ENCODE measurements at places on chromosomes 3 and 15.
A peak's percentile ranks its signal among the peaks of the same experiment; 100 is the strongest.

DNA sequence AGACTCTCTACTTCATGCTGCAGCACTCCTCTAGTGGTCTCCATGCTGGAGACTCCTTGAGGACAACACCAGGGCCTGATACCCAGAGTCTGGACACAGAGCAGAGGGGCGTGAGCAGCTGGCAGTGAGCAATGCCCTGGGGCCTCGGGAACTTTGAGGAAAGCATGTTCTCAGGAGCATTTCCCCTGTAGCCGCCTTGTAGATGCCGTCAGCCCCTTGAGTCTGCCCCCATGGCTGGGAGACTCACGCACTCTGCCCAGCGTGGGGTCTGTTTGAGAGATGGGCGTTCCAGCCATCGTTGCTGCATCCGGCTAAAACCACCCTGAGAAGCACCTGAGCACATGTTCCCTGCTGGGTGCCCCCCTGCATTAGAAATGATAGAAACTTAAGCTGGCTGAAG, 56.8 kb downstream of the PLXNA1 start:
- no peak for DNase-seq

DNA sequence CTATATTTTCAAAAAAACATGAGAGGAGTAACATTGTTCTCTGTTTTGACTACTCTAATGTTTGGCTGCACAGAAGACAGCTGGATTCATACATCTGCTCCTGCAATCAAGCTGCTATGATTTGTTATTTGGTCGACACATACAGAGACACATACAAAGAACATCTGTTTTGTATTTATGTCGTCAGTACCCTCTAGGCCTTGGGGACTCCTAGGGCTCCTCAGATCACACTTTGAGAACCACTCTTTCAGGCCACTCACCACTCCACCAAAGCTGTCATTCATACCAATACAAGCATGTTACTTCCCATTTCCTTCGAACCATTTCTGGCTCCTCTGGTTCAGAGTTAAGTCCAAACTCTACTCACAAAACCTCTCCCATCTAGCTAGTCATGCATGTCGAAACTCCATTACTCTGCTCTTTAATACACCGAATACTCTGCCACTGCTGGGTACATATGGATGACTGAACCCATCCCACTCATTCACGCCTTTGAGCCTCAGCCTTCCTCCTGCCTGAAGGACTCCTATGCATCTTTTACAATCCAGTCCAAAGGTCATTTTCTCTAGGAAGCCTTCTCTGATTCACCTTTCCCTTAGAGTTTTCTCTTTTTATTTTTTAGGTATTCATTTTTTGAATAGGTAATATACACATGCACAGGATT, 102.9 kb upstream of the ARHGEF3 start:
- no peak for DNase-seq

- no peak for DNase-seq
Measured at GRCh38 chr3:37386627-37387230, 212.3 kb upstream of the LRRFIP2 start.

DNA sequence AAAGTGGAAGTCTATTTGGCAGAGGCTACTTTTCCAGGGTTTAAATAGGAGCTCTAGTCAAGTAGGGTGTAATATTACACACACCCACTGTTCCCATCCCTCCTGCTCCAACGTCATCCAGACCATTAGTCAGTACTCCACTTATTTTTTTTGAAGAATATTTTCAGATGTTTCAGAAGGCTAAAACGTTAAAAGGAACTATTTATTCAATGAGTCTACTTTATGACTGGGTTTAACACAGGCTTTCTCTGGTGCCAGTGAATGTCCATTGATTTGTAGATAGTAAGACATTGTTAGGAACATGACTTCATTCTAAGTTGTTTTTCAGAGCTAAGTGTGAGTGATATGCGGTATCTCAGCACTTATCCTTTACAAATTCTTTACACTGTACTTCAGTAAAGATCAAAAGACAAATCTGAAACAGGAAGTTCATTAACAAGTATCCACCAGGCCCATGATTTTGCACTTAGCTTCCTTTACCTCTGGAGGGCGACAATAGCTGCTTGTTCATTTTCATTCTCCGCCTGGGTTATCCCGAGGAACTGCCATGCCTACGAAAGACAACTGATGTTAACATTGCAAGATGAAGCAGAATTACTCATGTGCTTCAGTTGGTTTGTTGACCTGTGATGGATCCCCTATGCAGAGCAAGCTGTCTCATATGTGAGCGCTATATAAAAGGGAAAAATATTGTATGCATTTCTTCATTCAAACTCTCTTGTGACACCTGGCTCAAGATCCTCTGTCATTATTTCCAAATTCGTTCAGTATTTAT, 158.7 kb downstream of the USP13 start:
- DNase-seq = peak; percentile 23

DNA sequence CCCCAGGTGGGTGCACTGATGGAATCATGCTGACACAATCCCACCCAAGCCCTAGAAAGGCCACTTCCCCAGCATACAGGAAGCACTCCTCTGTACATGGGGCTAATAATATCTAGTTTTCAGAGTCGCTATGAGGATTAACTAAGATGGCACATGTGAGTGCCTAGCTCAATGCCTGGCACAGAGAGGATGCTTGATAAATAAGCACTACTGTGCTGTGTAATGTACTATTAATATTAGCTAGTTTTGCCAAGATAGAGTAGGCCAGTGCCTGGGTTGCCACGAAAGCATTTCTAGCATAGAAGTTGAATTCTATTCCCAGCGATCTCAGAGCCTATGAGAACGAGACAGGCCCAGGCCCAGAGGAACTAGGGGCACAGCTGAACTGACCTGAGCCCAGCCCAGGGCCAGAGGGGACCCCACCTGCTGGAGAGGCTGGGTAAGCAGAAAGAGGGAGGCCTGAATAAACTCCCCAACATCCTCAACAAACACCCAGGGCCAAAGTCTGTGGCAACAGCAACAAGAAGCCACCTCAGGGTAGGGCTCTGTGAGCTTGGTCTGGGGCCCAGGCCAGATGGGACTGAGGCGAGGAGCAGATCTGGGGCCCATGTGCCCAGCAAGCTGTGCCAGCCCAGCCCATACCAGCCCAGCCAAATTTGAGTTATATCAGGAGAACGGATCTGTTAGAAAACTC, 7.6 kb upstream of the SEMA7A start:
- DNase-seq = no peak

DNA sequence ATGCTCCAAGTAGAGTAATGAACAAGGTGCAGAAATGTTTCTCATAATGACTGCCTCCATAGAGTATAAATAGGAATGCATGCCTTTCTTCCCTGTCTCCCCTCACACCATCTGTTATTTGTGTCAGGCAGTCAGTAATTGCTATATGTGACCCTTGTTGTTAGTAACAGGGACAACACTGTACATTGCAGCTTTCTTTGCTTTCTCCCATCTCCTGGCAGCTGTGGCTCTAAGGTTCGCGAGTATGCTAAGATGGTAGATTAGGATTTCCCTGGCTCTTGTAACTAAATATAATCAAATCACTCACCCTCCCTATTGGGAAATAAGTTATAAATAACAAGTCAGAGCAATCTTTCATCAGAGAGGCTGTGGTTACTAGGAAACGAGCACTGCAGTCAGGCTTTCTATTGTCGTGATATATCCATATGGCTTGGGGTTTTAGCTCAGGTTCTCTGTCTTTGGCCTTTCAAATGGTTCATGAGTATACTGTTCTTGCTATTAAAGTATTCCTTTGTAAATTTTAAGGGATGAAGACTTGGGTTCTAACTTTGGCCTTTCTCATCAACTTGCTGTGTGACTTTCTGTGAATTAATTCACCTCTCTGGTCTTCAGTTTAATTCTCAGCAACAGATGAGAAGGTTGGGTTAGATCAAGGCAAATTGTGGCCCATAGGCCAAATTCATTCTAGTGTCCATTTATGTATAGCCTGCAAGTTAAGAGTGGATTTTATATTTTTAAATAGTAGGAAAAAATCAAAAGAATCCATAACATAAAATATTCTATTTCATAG, 8.1 kb upstream of the MINDY4B start:
- no peak for DNase-seq

DNA sequence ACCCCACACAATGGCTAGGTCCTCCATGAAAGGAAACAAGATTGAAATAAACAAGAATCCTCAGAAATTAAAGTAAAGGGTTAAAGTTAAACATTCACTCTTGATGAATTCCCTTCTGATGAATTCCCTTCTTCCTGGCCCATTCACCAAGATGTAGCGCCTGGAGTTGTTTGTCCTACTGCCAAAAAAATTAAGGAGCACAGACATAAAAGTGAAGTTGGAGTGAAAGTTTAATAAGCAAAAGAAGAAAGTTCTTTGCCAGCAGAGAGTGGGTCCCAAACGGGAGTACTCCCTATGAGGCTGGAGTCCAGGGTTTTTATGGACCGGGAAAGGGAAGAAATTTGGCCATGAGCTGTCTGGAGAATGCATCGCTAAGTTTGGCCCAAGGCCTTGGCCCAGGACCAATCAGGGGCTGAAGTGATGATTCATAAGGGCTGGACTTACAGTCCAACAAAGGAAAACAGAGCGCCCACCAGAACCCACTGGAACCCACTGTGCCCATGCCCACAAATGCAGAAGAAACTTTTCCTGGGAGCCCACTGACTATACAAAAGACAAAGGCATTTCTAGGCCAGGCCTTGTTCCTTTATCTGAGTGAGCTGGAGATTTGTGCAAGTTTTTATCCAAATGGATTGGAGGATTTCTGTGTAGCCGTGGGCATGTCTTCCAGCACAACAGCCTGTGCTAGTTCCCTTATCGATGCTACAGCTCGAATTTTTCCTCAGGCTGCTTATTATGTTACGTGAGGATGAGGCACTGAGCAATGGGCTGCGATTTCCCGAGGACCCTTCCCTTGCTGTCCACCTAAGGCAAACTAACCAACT, 1561.6 kb downstream of the OTOL1 start:
- DNase-seq = no peak

DNA sequence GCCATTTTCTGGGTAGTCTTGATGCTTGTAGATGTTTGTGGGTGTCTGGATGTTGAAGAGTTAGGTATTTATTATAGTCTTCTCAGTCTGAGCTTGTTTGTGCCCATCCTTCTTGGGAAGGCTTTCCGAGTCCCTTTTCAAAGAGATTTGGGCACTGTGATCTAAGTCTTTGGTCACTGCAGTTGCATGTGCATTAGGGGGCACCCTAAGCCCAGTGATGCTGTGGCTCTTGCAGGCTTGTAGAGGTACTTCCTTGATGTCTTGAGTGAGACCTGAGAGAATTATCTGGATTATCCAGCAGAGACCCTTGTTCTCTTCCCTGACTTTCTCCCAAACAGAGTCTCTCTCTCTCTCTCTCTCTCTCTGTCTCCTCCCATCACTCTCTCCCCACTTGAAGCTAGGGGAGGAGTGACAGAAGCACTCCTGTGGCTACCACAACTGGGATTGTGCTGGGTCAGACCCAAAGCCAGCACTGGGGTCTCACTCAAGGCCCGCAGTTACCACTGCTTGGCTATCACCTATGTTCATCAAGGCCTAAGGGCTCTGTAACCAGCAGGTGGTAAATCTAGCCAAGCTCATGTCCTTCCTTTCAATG, 68.5 kb downstream of the TMCO5A start:
- DNase-seq = no peak

GRCh38 chr3:55651011-55651410, 163.9 kb upstream of the WNT5A start:
- DNase-seq = no peak

GRCh38 chr3:44068753-44069152, 172.9 kb upstream of the TOPAZ1 start:
- DNase-seq = no peak

- DNase-seq = no peak
Measured at GRCh38 chr3:84783281-84783680, 175.5 kb upstream of the CADM2 start.

DNA sequence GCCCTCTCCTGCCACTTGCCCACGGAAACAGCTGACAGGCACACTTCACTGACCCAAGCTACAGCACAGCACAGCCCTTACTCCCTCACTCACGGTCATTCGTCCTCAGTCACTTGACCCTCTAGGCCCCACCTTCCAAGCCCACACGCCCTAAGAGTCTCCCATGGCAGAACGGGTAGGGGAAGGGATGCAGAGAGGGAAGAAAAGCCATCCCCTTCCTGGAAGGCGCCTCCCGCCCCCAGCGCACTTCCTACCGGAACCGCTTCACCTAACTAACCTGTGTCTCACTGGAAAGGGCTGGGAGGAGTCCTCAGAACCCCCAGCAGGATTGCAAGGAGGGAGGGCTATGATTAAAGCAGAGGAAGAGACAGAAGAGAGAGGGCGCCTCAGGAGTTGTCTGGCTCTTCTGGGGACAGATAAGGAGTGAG, 22.9 kb downstream of the EPHB3 start:
- no peak for DNase-seq

DNA sequence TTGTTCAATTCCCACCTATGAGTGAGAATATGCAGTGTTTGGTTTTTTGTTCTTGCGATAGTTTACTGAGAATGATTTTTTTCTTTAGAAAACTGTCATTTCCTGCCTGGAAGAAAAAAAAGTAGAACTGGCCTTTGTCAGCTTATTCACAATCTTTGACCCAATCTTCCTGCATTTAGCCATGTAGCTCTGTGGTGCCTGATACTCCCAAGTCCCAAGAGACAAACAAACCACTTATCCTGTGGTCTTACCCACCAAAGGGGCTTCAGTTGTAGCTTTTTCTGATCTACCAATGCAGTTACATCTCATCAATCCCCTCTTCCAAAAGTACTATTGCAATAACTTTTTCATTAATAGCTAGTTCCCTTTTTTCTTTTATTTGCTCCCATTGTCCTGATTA, 444.6 kb downstream of the GRM7 start:
- no peak for DNase-seq

DNA sequence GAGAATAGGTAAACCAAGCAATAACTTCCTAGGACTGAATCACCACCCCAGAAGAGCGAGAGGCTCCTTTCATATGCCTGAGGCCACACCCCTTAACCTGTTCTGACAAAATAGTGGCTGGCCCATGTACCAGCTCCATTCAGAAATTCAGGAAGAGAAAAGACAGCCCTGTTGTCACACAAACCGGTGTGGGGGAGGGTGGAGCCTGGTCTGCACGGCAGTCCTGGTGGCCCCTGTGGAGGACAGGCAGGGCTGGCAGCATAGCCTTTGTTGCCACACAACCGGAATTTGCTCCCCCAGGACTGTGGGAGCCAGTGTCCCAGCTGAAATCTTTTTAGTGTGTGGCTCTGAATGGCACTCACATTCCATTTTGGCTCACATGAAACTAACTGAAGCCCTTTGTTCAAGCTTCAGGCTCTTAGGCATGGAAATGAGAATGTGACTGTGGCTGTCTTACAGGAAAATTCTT, 23.8 kb downstream of the RLBP1 start:
- DNase-seq = peak; percentile 60

DNA sequence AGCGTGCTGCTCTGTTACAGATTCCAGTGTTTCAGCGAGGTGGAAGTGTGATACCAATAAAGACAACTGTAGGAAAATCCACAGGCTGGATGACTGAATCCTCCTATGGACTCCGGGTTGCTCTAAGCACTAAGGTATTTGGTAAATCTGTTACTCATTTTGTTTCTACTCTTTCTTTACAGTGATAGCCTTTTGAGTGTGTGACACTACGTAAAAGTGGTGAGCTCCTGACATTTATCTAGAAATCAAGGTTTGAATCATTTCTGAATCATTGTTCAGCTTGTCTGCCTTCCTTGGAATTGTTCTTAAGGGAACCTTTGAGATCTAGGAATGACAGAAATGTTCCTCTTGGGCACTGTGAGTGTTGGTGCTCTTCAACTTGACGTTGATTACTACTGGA, 11.2 kb upstream of the CAPN3 start:
- DNase-seq = no peak
